Hematopoietic multipotent progenitor cell treated with erythropoietin and hydrocortisone succinate and interleukin-3 and kit ligand, for 15 days (in vitro differentiated cells): ENCODE measurements at places on chromosomes 3 and 15.

DNA sequence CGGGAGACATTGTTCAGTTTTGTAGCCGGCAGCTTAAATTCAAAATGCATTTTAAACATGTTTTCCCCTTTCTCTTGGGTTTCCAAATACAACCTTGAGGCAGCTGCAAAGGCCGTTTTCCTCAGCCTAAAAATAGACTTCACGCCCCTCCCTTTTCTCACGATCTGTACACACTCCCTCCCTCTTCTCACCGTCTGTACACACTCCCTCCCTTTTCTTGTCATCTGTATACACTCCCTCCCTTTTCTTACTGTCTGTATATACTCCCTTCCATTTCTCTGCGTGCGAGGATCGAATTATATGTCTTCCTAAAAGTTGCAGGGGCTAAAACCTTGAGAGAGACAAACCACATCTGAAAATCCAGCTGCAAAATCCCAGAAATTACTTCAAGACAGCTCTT lies 8.9 kb downstream of the MUC4 start:
- DNase-seq, result no peak

- DNase-seq, result peak; percentile 3
These were observed at the start of gene TMEM108 for GRCh38 chr3:133038089-133038730. TMEM108 (plus strand) TSS chr3:133038391.

DNA sequence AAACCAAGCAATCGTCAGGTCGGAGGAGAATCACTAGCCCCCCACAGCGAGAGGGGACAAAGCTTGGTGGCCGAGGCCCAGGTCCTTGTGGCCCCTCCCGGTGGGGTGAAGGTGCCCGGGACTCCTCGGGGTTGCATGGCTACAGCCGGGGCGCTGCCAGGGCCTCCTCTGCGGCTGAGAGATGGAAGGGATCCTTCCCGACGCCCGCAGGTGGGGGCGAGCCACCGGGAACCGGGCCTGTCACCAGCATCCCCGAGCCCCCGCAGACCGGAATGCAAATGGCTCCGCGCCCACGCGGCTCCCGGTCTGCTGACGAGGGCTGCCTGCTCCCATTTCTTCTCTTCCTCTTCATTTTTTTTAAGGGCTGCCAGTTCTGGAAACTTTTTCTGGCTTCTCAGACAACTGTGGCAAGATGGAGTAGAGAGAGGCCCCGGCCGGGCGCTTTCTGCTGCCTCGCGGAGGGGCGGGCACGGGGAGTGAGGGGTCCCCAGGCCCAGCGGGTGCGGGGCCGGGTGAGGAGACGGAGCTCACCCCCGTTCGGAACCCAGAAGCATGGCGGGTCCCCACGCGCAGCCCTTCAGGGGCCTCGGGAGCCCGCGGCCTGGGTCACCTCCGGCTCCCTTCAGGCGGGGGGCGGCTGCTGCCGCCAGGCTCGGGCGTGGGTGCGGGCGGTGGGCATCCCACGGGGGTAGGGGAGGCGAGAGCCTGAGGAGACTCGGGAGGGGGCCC lies 27.5 kb downstream of the MELTF start:
- DNase-seq, result no peak

- peak; percentile 22 for DNase-seq
These were observed 5.1 kb downstream of the PDCD10 start for GRCh38 chr3:167729591-167729990.

DNA sequence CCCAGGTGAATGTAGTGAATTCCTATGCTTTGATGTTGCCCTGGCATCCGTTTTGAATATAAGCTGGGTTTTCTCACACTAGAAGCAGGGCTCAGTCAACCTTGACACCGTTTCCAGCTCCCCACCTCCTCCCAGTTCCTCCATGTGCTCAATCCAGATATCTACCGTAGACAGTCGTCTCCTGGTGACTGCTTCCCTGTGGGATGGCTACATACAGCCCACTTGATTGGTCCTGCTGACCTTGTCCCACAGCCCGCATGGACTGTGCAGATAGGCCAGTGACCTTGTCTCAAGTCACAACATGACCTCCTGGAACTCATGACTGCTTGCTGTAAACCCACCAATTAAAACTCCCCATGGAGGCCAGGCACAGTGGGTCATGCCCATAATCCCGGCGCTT lies 8.1 kb downstream of the SEMA7A start:
- DNase-seq, result peak; percentile 32

DNA sequence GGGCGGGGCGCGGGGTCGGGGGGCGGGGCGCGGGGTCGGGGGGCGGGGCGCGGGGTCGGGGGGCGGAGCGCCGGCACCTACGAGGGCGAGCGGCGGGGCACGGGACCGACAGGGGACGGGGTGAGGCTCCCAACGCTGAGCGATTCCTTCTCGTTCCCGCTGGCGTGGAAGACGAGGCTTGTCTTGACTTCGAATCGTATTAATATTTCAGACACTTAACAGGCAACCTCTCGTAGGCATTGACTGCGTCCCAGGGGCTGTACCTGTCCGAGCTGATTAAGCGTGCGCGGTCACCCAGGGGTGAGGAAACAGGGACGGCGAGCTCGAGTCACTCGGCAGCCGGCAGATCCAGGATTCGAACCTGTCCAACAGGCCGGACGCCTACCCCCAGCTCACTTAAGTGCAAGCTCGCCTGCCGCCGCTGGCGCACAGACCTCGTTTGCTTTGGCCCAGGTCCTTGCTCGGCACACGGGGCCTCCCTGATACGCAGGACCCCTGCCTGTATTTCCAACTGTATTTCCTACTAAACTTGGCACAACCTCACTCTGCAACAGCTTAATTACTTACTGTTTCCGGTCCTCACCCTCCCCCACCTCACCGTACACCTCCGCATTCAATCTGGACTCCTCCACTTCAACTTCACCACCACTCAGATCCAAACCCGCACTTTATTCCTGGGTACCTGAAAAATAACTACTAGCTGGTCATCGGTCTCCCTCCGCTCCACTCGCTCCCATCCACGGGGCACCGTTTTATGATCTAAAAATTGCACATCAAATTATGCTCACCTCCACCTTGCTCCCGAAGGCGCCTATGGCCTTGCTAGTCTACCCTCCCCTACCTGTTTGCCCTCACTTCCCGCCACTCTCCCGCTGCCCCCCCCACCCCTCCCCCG lies 722 bp upstream of the ZXDC start:
- DNase-seq, result no peak

DNA sequence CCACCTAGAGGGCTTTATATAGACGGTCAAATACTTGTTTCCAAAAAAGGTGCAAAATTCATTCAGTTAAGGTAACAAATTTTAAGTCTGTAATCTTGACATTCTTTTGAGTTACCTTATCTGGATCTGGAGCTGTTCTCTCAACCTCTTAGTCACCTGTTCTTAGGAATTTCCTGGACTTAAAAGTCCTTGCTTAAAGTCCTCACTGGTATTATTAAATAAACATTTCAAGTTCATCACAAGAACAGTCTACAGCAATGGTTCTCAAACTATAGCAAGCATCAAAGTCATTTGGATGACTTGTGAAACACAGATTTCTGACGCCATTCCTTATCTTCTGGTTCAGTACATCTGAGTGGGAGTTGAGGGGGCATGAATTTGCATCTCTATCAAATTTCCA lies 122.9 kb upstream of the GOLIM4 start:
- DNase-seq, result no peak

DNA sequence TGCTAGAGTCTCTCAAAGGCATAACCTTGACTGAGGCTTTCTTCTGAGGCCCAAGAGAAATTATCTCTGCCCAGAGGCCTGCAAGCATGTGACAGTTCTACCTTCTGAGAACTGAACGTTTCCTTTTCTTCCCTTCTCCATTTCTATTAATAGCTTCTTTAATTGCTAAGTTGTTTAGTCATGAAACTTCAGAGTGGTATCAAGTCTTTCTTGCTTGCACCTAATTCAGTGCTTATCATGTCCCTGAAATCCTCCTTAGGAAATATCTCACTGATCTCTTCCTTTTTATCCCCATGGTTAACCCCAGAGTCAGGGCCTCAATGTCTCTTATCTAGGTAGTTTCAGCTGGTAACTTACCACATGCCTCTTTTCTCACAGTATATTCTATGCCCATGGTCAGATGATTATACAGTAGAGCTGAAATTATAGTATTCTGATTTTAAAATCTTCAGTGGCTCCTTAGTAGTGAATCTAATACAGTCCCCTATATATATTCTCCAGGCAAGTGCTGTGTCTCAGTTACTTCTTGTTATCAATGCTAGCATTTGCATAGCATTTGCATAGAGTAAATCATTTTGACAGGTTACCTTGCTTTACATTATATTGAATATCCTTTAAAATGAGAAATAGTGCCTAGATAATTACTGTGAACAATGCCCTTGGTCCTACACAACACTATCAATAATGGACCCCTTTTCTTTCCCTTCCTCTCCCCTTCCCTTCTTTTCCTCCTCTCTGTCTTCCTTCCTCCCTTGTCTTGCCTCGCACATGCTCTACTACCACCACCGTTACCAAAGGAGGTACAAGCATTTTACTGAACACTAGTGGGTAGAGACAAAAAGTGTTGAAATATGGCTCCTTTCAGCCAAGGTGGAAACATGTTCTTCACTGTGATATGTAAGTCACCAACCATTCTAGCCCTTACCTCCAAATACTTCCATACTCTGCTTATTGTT lies 33.0 kb downstream of the KBTBD8 start:
- DNase-seq, result peak; percentile 43

DNA sequence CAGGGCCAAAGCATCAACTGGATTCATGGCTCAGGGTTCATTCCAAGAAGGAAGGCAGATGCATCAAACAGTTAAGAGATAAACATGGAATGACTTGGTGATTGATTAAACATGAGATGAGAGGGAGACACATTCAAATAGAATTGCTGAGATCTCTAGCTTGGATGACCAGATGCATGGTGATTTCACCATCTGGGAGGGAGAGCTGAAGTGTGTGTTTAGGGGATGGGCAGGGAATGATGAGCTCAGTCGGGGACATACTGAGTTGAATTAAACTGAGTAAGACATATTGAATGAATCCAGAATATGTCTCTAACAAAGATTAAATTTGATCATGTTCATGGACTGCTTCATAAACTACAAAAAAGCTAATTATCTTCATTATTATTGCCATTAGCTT lies 35.5 kb downstream of the CADPS start:
- no peak for DNase-seq

GRCh38 chr3:31979001-31979697 lies 1.9 kb downstream of the OSBPL10 start:
- no peak for DNase-seq

- DNase-seq, result no peak
These were observed 435 bp downstream of the ALDH1L1 start for GRCh38 chr3:126179825-126180476.

- no peak for DNase-seq
These were observed 175.2 kb downstream of the LSAMP start for GRCh38 chr3:116270056-116270455.

DNA sequence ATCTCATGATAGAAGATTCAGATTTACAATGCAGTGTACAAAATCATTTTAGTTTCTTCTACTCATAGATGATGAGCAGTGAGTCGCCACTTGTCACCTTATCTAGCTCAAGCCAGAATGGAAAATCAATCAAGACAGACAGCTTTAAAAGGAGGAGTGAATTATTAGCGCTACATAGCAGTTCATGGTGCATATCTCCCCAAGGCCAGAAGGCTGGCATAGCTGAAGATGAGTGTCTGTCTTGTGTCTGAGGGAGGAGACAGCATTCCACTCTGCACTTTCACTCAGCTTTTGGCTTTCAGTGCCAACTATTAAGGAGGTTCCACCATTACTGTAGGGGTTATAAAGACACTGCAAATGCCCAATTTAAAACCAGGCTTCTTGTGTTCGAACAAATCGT lies 804.1 kb upstream of the LMCD1 start:
- no peak for DNase-seq

- DNase-seq, result no peak
These were observed 54.8 kb downstream of the MSL2 start for GRCh38 chr3:136141291-136141785.

DNA sequence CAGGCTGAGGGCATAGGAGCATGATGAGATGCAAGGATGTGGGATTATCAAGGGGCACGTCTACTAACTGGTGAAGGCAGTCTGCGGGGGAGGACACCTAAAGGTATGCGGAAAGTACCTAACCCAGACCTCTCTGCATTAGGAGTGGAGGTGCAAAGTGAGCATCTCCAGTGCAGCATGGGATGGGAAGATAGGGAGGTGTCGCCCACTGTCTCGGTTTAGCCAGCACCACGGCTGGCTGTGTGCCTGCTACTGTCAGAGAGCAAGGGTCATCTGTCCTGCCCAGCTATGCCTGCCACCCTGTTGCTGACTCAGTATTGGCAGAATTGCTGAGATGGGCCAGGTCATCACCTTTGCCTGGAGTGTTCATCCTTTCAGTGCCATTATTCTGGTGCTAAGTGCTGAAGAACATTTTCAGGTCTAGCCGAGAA lies 40.1 kb downstream of the OXNAD1 start:
- peak; percentile 46 for DNase-seq

DNA sequence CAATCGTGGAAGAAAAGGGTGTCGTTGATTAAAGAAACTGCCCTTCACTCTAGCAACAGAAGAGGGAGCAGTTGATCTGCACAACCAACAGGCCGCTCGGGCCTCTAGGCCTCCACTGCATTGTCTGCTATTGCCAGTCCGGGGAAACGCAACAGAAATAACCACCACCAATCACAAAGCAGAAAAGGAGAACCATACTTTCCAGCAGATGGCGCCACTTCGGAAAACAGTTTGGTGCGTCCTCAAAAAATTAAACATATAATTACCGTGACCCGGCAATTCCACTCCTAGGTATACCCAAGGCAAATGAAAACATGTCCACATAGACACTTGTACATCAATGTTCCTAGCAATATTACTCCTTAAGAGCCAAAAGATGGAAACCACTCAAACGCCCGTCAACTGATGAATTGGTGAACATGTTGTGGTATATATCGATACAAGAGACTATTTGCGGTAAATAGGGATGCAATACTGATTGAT lies 154.1 kb downstream of the TJP1 start:
- peak; percentile 6 for DNase-seq

- DNase-seq, result no peak
These were observed 51.1 kb upstream of the WNT5A start for GRCh38 chr3:55538158-55538557.

DNA sequence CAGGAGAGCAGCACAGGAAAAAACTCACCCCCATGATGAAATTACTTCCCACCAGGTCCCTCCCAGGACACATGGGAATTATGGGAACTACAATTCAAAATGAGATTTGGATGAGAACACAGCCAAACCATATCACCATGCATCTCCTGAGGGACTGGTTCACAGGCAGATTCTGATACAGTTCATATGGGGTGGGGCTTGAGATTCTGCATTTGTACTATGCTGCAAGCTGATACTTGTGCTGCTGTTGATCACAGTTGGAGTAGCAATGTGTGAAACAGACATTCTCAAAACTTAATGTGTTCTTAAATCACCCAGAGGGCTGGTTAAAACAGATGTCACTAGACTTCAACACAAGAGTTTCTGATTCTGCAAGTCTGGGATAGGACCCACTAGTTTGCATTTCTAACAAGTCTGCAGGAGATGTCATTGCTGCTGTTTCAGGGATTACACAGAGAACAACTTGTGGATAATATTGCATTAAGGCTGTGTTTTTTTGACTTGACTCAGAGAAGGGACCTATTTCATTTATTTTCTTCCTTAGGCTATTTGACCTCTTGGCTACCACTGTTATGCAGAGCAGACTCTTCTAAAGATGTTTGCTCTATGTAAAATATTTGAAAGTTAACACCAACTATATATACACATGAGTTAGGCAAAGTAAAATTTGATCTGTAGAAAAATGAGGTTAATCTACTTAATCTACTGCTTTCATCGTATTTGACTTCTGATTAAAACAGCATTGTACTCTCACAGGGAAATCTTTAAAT lies 194.2 kb upstream of the CNTN3 start:
- no peak for DNase-seq
